Stimulated activated CD8-positive, alpha-beta memory T cell treated with anti-CD3 and anti-CD28 coated beads, Interleukin-2, amount 100 ng/mL, for 1 hour (primary cell): ENCODE measurements at places on chromosomes 2 and 18.

- no peak for DNase-seq
These were observed 60.6 kb downstream of the PTPN4 start for GRCh38 chr2:119820275-119820674.

GRCh38 chr2:174776223-174776622 lies 12.0 kb upstream of the CHRNA1 start:
- no peak for DNase-seq

GRCh38 chr2:132651115-132652045 lies 18.6 kb downstream of the LYPD1 start:
- DNase-seq, result no peak

GRCh38 chr2:222936705-222937104 lies 75.9 kb downstream of the ACSL3 start:
- no peak for DNase-seq

DNA sequence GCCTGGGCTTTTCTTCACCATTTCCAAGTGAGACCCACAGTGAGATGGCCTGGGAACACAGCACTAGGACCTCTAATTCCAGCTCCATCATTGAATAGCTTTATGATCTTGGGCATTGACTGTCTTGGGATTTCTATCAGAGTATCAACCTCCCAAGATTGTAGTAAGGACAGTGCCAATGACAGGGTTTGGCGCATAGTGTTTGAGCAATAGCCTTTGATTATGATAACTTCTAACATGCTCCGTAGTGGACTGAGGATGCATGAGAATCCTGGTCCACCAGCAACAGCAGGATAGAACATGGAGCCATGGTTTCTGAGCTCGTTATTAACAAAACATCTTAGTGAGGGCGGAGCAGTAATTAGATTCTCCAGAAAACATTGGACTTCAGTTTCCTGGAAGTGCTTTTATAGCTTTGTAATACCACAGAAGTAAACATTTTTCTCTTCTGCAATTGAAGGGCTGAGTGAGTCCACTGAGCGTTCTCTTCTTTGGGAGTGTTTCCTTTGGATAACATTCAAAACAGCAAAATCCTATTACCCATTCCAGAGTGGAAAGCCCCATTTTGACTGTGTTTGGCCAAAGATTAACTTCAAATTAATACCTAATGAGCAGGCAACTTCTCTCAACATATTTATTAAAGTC lies 63.7 kb downstream of the IL1R2 start:
- DNase-seq, result no peak

DNA sequence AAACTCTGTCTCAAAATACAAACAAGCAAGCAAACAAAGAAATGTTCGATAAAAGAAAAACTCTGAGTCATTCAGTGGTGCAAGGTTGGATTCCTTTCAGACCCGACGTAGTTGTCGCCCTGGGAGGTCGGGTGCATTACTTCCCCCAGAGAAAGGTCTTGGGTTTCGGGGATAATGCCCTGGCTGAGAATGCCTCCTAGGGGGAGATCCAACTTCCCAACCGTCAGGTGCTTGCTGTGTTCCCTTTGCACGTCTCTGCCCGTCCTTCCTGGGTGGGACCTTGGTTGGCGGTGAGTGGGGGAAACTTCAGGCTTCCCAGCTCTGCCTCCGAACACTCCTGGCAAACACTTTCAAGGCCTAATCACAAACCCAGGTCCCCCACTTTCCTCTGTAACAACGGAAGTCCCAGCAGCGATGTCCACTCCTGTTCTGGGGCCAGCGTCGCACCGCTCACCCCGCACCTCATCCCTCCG lies 609 bp downstream of the TPGS2 start:
- DNase-seq, result no peak

DNA sequence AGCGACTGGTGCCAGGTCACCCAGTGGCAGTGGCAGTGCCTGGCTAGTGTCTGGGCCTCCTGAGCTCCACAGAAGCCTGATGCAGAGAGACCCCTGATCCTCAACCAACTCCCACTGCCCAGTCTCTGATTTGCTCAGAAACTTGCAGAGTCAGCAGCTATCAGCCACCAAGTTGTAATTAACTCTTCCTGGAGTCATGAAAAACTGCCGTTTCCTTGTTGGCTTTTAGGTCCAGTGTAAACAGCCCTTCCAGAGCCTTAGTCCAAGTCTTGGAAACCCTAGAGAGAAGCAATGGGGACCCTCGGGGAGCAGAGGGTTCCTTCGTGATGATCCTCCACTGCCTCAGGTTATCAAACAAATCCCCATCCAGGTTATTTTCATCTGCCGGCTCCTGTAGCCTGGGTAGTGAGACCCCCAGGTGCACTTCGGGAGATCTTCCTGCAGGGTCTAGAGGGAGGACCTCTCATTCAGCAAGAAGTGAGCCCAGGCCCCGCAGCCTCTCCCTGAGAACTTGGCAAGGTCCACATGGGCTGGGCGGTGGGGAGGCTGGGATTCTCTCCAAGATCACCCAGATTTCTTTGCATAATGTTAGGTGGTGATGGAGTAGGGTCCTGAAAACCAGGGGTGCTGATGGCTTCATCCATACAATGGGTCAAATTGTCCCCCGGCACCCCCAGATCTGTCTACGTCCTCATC lies 137.7 kb upstream of the HDAC4 start:
- DNase-seq, result no peak

- no peak for DNase-seq
These were observed 402.5 kb upstream of the TRIB2 start for GRCh38 chr2:12314127-12314760.

DNA sequence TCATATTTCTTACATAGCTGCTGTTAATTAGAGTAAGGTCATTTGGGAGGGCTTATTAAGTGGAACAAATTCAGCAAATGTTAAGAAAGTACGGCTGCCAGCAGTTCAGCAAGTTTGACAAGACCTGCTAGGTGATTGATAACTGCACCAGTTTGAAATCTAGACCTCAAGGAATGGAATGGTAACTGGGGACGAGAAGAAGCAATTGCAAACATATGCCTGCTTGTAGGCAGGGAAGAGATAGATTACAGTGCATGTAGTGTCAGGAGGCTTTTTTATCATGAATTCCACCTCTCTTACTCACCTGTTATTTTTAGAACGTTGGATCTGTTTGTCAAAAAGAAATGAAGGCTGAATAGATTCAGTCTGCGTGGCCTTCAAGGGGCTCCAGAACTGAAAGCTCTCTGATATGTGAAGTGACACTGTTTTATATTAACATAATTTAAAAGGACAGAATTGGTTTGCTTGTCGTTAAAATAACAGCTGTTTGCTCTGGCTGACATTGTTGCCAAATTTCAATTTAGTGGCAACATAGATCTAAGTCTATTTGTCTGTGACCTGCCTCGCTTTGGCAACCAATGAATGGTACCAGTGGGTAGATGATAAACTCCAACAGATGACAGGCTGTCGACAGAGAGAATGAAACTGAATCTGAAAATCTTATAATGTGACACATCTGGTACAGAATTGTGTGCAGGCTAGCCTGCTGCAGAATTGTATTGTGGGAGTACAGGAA lies 199.3 kb downstream of the ZNF407 start:
- DNase-seq, result no peak

DNA sequence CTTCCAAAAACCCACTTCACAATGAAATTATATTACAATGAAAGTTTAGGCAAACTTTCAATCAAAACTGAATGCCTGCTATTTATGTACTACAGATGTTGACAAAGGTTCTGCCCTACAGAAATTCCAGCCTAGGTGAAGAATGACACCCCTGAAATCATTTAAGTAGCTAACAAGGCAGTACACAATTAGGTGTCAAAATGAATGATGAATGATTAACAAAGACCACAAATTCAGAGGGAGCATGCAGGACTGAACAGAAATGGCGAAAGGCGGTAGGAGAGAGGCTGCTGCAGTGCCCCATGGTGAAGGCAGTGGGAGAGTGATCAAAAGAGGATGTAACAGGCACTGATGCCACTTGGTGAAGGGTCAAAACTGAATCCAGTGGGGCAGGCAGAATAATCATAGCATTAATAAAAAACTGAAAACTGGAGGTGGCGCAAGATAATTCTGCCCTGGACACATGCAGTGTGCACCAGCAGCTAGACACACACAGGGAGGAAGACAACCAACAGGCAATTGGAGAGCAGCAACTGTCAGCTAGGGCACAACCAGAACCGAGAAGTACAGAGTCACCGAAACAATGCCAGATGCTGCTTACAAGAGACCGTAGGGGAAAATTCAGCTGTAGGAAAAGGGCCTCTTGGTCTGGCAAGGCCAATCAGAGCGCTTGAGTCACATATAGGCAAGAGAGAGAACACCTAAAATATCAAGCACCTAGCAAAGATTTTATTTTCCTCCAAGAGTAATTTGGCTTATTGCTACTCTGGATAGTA lies 4.5 kb downstream of the TMEM131 start:
- DNase-seq, result no peak

DNA sequence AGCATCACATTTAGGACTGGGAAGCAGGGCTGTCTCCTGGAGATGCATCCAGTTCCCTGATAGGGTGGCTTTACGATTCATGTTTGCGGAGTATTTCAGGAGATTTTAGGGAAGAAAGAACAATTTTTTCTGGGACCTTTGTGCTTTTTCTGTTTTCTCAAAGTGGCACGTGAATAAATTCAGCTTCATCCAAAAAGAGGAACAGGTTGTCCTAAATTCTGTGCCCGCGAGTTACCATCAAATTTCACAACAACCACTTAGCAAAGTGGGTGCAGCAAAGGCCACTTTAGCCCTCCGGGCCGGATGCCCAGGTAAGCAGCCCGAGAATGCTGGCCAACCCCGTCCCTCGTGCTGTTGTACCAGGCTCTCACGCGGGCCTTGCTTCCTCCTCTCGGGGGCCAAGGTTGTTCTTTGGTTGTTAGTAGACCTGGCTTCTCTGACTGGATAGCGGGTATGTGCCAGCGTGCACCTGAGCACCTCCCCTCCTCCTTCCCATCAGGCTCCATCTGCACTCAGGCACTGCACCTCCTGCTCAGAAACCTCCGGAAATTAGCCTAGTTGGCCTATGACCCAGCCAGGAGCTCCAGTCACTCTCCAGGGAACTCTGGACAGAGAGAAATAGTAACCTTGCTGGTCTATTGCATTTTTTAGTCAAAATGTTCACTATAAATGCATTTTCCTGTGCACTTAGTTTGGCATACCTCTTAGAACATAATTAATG lies 83.0 kb downstream of the CMPK2 start:
- DNase-seq, result no peak

GRCh38 chr2:204175552-204176271 lies 239.1 kb downstream of the ICOS start:
- DNase-seq, result no peak
